ENCODE measurements at places on chromosomes 5 and 9.

GRCh38 chr5:152226191-152226590 is 178.9 kb downstream of the NMUR2 start:
- no peak for DNase-seq

GRCh38 chr5:76679231-76679630 is 36.7 kb upstream of the F2R start:
- no peak for DNase-seq

- no peak for DNase-seq
Measured at GRCh38 chr5:129661366-129662035, 86.4 kb upstream of the MINAR2 start.

GRCh38 chr9:130973686-130974281 is 34.7 kb upstream of the FIBCD1 start:
- no peak for DNase-seq

GRCh38 chr5:135171336-135171735 is 137.3 kb upstream of the PITX1 start:
- no peak for DNase-seq

DNA sequence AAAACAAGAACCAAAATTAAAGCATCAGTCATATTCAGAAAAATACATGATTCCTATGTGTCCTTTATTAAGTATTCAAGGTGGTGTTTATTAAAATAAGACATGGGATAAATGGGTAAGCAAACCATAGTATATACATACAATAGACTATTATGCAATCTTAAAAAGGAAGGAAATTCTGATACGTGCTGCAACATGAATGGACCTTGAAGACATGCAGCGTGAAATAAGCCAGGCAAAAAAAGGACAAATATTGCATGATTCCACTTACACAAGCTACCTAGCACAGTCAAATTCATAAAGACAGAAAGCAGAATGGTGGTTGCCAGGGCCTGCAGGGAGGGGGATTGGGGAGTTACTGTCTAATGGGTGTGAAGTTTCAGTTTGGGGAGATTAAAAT is 127.7 kb downstream of the DMAC1 start:
- DNase-seq = no peak

GRCh38 chr5:884345-885126 is 8.1 kb downstream of the BRD9 start:
- DNase-seq = no peak

- DNase-seq = no peak
Measured at GRCh38 chr5:150644058-150644457, 3.6 kb downstream of the SYNPO start.

DNA sequence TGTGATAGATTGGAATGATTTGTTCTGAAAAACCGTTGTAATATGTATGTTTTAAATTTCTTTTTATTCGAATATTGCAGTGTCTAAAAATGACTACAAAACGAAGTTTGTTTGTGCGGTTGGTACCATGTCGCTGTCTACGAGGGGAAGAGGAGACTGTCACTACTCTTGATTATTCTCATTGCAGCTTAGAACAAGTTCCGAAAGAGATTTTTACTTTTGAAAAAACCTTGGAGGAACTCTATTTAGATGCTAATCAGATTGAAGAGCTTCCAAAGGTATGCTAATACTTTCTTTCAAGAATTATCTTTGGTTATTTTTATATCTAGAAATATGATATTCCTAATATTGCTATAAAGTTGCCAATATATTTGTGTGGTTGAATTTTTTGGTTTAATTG is 66.3 kb downstream of the ERBIN start:
- no peak for DNase-seq

DNA sequence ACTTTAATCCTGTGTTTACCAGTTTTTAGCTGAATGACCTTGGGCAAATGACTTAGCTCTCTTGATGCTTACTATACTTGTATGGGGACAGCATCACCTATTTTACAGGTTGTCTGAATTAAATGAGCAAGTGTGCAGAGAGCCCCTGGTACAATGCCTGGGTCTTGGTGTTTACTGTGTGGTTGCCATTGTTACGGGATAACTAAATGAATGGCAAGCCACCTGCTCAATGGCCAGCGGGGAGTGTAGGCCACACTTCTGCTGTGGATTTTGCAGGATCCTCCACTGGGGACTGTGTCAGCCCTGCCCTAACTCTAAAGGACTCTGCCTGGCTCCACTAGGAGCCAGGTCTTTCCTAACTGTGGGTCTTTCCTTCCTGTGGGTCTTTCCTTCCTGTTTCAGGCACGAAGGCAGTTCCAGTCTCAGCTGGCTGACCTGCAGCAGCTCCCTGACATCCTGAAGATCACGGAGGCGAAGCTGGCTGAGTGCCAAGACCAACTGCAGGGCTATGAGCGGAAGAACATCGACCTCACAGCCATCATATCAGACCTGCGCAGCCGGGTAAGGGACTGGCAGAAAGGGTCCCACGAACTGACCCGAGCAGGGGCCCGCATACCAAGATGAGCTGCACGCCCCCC is 10.3 kb upstream of the GLE1 start:
- no peak for DNase-seq

DNA sequence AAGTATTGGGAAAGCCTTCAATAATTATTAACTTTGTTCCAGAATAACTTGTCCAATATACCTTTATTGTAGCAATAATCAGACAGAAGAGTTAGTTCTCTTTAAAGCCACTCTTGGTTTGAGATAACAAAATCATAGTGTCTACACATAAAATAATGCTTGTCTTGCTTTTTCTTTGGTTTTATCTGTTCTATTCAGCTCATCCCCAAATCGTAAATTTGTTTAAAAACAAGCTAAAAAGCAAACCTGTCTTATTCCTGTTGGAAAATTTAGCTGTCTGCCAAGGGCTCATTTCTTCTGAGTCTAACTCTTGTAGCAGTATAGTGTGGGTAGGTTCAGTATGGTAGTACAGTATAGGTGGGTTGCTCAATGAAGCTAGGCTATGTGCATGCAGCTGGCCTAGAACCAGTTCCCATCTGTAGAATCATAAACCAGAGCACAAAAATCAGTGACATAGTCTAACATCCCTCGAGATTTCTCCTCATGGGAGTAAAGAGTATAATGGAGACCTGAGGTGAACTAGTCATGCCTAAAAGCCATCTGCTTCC is 17.9 kb upstream of the APBA1 start:
- no peak for DNase-seq

GRCh38 chr5:82684659-82685058 is 392.5 kb downstream of the TMEM167A start:
- DNase-seq = no peak

DNA sequence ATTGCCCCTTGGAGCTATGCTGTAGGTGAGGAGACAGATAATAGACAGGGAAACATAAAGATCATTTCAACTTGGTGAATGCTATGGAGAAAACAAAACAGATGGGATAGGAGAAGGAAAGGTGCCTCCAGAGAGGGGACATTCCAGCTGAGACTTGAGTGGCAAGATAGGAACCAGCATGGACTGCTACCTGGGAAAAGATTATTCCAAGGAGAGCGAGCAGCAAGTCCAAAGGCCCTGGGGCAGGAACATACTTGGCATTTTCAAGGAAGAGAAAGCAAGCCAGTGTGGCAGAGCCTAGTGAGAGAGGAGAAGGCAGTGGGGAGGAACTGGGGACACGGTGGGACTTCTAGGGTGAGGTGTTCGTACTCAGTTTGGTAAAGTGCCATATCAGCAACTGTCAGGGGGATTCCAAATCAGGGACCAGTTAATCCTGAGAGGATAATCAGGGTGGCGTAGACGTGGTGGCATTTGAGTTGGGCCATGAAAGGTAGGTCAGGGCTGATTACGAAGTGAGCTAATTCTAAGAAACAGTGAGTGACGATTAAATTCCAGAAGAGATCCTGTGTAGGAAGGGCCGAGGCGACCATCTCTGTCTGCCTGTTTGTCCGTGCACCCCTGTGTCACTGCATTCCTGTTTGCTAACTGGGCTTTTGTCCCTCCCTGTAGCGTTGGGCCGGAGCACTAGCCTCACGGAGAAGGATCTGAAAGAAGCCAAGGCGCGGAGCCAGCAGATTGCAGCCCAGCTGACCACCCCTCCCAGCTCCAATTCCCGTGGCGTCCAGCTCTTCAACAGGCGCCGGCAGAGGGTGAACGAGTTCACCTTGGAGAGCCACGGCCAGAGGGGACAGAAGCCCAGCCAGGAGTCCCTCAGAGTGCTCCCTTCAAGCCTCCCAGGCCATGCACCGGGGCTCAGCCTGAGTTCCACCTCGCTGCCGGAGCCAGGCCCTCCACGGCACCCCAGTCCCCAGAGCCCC is 7.1 kb downstream of the SYNPO start:
- no peak for DNase-seq

DNA sequence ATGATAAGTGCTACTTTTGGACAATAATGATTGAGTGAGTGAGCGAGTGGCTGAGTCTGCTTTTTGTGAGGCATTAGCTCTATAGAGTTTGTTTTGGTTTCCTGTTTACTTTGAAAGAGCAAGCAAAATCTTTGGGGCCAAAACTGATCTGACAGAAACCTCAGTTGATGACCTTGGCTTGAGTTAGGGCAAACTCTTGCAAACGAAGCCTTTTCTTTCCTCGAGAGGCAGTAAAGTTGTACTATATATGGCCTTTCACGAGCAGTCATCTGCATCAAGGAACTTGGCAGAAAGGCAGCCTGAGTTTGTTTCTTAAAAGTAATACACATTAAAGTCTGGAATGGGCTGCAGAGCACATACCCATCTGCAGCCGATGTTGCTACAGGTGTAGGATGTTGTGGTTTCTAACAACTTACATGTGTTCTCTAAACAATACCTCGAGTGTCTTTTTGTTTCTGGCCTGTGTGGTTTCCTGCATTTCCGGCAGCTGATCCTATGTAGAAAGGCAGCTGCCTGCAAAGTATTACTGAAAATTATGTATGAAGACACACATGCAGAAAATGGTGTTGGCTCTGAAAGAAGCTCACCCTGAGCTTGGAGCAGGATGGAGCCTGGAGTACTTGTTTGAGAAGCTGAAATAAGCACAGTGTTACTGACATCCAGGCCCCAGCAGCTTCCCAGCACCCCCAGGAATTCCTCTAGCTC is 60.8 kb downstream of the FOXD1 start:
- peak; percentile 25 for DNase-seq

- no peak for DNase-seq
Measured at GRCh38 chr9:34607331-34607730, 4.6 kb downstream of the RPP25L start.

GRCh38 chr9:130356877-130357584 is 87.7 kb upstream of the ASS1 start:
- DNase-seq = no peak

GRCh38 chr9:90074316-90074962 is 469.6 kb downstream of the GADD45G start:
- no peak for DNase-seq

- DNase-seq = no peak
Measured at GRCh38 chr9:125681657-125682056, 25.4 kb downstream of the MAPKAP1 start.

DNA sequence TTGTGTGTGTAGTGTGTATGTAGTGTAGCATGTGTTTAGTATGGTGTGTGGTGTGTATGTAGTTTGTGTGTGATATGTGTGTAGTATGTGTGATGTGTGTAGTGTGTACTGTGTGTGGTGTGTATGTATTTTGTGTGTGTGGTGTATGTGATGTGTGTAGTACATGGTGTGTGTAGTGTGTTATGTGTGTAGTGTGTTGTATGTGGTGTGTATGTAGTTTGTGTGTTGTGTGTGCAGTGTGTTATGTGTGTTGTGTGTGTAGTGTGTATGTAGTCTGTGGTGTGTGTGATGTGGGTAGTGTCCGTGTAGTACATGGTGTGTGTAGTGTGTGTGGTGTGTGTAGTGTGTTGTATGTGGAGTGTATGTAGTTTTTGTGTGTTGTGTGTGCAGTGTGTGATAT is 40.0 kb downstream of the SYK start:
- DNase-seq = no peak

DNA sequence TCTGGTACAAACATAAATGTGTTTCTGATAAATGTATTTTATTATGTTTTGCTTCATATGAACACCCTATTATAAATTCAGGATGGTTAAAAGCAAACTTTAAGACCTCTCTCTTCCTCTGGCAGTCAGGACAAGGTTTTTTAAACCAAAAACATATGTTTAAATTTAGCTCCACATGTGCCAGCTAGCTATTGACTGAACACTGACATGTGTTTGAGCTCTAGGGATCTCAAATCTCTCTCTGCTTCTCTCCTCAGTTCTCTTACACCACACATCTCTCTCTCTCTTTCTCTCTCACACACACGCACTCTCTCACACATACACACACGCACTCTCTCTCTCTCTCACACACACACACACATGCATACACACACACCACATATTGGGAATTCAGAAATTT is 150.1 kb upstream of the RFX3 start:
- DNase-seq = no peak

- DNase-seq = no peak
Measured at GRCh38 chr9:73684601-73685000, 532.9 kb downstream of the ANXA1 start.

DNA sequence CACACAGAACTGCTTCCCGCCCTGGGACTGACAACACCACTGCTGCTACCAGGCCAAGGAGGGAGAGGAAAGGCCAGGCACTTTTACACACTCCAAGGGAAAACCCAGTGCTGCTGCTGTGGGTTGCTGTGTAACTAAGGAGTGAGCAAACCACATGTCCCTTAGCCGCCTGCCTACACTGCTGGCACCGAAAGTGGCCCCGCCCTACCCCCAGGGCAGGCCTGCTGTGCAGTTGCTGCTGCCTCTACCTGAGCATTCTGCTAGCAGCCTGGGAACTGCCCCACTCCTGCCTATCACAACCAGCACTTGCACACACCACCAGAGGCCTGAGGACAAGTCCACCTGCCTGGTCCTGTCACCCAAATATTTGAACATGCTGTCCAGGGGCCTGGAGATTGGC is 740.9 kb downstream of the DTWD2 start:
- no peak for DNase-seq

DNA sequence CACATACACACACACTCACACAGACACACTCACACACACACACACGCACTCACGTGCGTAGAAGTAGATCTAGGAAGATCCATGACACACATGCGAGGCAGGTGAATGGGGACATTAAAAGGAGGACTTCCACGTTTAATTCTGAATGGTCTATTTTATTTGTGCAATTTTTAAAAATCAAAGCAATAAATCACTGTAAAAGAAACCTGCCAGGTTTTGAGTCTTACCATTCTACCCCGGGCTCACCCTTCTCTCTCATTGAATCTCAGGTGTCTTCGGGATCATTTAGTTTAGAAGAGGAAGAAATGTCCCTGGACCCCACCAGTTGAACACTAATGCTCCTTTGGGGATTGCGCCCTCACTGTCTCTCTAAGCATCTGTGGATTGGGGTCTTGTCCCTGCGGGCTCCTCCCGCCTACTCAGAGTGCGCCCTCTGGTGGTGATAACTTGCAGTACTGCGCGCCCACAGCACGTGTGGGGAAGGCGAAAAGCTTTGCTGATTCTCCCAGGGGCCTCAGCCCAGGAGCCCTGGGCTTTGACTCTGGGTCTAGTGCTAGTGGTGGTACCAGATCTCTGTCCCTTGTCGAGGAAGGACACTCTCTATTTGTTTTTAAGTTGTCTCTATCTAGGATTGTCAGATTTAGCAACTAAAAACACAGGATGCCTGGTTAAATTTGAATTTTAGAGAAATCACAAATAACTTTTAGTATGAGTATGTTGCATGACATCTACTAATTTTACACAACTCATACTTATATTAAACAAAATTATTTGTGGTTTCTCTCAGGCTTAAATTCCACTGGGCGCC is 34.8 kb downstream of the BOD1 start:
- peak; percentile 25 for DNase-seq

Measured in activated naive CD4-positive, alpha-beta T cell treated with Interleukin-2 at 50 U/mL for 16 hours (primary cell).